Stimulated activated CD4-positive, alpha-beta T cell treated with anti-CD3 and anti-CD28 coated beads, Interleukin-1b, Interleukin-23, amount 100 ng/mL, for 1 hour (primary cell): ENCODE measurements at places on chromosomes 6 and 20.

DNA sequence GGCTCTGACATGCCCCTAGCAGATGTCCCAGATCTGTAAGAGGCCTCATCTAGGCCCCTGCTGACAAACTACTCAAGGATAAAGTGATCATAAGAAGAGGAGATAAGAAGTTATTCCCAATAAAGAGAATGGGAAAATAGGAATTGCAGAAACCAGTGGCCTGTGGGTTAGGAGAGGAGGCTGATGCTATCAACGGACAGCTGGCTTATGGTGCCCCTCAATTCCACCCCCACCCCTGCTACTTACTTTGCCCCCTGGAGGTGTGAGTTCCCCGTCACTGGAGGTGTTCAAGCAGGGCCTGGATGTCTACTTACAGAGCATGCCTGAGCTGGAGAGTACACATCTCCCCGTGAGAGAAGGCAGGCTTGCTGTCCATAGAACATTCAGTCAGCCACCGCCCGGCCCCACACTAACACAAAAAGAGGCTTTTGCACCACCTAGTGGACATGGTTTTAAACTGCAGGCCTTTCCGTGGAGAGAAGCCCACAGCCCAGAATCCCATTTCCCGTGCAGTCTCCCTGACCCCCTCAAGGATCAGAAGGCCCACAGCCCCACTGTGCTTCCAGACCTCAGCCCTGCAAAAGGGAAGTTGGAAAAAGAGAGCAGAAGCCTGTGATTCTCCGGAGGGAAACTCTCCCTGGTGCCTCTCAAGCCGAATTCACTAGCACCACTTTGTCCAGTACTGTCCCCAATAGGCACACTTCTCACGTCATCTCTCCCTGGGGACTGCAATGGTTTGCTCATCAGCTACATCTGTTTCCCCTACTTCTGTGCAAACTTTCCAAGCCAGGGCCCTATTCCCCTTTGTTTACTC is 23.8 kb upstream of the BNIP5 start:
- peak; percentile 30 for DNase-seq

- DNase-seq = no peak
These were observed 192.2 kb upstream of the DTNBP1 start for GRCh38 chr6:15854826-15855710.

DNA sequence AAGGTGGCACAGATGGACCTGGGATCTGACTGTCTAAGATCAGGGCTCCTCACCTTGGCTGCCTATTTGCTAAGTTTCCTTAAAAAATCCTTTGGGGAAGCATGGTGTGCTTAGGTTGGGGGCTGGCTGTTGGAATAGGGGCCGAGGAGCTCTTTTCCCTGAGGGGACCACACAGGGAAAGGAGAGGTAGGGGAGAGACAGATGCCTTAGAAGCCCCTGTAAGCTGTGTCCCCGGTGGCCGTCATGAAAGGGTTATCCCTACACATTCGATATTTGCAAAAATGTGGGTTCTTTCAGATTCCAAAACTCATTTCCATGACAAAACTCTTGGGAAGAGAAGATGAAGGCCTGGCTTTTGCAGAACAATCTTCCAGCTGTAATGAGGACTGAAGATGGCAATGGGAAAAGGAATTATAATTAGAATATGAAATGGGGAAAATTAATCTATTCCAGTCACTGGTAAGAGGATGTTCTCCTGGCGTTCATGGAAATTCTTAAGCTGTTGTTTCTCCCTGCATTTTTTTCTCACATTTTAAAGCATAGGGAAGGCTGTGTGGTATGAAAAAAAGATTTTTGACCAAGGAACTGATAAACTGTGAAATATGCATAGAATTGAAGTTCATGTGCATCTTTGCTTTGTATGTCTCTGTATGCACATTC is 53.8 kb downstream of the TOX2 start:
- DNase-seq = no peak

- no peak for DNase-seq
These were observed 220.3 kb downstream of the ALDH8A1 start for GRCh38 chr6:134729561-134729960.

DNA sequence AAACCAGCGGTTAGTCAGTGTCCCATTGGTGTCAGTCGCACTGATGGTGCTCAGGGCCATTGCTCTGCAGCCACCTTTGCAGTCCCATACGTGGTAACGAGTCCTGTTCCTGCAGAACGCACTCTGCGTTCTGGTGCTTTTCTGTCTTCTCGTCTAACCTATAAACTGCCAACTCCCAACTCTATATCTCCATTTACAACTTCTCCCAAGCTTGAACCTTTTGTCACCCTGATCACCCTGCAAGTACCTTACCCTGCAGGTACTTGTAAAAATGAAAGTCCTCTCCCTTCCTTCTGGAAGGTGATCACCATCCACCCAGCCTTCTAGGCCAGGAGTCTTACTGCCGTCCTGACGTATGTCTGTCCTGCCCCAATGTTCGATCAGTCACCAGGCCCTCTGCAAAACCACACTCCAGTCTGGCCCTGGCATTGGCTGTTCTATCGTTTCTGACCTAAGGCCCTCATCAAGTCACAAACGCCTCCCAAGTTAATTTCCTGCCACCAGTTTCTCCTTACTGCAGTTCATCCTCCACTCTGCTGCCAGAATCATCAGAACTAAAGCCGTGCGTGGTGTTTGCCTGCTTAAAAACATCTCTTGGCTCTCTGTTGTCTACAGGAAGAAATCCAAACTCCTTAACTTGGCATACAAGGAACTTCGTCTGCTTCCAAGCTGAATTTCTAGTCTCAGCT is 7.9 kb downstream of the RREB1 start:
- DNase-seq = no peak

DNA sequence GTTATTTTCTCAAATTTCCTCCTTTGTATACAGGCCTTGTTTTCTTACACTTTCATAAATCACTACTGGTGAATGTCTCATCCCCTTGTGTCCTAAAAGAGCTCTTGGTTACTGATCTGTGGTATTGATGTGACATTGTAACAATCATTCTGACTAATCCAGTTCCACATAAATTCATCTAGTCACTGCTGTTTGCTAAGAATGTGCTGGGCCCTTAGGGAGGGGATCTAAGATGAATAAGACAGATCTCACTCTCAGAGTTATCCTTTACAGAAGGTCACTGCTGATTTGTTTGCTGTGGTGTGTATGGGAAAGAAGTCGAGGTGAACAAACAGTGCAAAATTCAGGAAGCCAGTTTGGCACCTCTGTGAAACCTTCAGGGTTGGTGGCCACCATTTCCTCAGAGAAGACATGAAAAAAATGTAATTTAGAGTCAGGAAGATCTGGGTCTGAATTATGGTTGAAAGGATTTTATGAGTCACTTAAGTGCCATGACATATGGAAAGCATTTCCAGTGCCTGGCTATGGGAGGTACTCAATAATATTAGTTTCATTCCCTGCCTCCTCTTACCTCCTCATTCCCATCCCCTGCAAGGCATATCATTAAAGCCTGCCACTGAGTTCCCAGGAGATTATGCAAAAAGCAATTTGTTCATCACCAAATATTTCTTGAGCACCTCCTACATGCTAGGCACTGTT is 121.8 kb downstream of the COL9A1 start:
- no peak for DNase-seq

DNA sequence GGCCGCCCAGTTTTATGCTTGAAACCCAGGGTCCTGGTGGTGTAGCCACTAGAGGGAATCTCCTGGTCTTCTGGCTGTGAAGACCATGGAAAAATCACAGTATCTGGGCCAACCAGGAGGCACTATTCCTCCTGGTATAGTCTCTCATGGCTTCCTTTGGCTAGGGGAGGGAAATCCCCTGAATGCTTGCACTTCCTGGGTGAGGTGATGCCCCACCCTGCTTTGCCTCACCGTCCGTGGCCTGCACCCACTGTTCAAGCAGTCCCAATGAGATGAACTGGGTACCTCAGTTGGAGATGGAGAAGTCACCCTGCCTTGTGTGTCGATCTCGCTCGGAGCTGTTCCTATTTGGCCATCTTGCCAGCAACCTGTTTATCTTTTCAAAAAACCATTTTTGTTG is 10.1 kb upstream of the ZNF337 start:
- DNase-seq = no peak

- DNase-seq = no peak
These were observed 3.2 kb upstream of the PPP1R3G start for GRCh38 chr6:5081955-5082354.

DNA sequence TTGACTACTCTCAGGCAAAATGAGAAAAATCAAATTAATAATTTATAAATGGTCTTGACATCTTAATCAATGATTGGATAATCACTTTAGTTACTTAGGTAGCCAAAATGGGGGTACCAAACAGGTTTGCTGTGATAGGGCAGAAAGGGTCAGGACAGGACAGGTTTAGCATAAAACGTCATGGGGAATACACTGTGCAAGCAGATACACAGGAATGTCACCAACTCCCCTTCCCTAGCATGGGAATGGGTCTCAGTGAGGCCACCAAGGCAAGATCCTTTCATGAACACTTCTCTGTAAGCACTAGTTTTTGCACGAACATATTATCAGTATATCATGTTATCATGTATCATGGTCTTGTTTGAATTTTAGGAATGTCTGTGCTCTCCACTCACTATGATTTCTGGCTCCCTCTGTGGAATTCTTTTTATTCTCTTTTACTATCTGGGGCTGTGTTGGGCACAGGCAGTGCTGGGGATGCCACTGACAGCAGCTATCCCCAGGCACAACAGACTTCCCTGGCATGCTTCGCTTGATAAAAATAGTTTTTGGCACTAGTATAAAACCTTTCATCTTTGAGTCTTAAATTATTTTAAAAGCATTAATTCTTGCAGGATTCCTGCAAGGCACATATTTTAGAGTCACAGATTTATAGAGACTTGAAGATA is 18.3 kb downstream of the PTCHD4 start:
- no peak for DNase-seq

GRCh38 chr6:142926177-142926493 is 18.8 kb downstream of the HIVEP2 start:
- no peak for DNase-seq

DNA sequence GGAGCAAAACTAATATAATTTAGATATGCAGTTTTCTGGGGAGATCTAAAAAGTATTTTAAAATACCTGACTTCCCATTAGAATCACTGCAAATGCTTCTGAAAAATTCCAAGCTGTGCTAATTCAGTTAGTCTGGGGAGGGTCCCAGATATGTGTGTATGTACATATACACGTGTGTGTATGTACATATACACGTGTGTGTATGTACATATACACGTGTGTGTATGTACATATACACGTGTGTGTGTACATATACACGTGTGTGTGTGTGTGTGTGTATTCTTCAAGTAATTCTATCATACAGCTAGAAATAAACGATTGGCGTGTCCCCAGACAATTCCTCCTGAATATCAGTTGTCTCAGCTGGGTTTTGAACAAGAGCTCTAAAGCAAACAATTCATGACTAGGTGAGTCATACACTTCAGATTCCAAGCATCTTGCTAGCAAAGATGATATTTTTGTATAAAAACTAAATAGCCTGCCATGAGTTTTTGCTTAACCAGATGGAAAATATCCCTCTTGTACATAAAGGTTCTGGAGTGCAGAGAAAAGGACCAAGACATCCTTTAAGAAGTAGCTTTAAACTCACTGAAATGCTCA is 58.2 kb downstream of the SPACA1 start:
- DNase-seq = no peak

- DNase-seq = no peak
These were observed 31.7 kb upstream of the CCN5 start for GRCh38 chr20:44683263-44684046.

DNA sequence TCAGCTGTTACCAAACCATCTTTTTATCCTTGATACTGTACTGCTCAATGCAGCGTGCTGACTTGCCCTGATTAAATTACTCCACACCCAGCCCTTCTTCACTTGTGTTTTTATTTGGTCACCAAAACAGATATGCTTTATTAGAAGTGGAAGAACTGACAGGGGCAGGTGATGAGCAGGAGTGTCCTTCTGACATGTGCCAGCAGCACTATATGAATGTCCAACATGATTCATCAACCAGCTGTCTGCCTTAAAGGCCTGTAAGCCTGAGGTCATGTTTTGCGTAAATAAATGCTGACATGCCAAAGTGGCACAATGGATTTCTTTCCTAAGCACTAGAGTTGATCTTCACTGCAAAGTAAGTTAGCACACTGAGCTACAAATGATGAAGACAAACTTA is 15.4 kb downstream of the POPDC3 start:
- no peak for DNase-seq

GRCh38 chr20:4435225-4435624 is 286.5 kb upstream of the PRND start:
- DNase-seq = no peak

- DNase-seq = no peak
These were observed 211.8 kb downstream of the QKI start for GRCh38 chr6:163626073-163626867.

- no peak for DNase-seq
These were observed 117.7 kb downstream of the RPS12 start for GRCh38 chr6:132931936-132932514.

DNA sequence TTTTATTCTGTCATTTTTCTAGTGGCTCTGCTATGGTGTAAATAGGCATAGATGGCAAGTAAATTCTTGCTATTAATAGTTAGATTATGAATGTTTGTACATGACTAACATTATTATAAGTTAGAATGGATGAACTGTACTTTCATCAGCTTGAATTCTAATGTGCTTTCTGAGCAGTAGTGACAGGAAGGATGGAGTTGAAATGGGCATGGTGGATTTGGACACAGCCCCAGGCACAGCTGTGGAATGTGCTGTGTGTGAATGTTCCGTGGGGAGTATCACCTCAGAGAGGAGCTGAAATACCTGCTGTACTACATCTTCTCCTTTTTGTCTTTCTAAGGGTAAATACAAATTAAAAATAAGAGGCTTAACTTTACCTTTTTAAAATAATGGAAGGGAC is 66.8 kb downstream of the FBXO5 start:
- DNase-seq = no peak

DNA sequence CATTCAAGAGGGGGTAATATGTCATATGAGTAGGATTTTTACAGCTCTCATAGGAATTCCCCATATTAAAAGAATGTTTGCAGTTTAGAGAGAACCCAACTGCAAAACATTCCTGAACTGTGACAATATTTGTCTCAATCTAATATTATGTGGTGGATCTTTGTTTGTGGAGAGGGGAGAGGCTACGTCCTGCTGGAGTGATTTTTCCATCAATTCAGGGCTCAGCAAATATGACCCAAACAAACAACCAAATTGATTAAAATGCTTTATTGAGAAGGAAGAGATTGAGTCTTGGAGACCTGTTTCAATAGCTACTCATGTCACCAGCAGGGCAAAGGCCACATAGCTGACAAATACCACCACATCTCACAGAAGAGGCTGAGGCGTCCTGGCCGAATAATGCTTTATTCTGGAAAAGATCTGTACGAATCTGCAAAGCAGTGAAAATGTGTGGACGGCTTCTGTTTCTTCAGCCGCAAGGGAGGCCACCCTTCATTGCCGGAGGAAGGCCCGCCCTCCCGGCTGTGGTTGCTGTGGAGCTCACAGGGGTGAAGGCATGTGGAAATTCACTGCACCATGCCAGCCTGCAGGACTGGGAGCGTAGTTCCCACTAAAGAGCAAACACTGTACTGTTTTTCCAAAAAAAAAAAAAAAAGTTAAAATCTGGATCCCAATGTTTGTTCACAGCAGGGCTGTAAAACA is 89.7 kb upstream of the QKI start:
- no peak for DNase-seq

DNA sequence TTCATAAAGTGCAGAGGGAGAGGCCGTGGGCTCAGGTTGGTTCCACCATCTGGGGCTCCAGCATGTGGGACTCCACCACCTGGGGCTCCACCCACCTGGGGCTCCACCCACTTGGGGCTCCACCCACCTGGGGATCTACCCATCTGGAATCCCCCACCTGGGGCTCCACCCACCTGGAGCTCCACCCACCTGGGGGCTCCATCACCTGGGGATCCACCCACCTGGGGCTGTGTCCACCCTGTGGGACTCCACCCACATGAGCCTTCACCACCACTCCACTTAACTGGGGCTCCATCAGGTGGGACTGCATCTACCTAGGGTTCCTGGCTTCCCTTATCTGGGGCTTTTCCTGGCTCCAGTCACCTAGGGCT is 226.0 kb upstream of the CDYL start:
- no peak for DNase-seq
